Jurkat, Clone E6-1 (cell line): ENCODE measurements at places on chromosomes 2 and 18.

DNA sequence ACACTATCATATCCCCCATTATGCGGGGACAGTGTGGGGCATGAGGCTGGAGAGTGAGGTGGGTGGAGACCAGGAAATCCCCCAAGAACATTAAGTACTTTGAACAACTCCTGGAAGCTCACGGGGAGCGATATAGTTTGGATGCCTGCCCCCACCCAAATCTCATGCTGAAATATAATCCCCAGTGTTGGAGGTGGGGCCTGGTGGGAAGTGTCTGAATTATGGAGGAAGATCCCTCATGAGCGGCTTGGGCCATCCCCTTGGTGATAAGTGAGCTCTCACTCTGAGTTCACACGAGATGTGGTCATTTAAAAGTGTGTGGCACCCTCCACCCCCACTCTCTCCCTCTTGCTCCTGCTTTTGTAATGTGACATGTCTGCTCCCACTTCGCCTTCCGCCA lies 97.1 kb upstream of the TMEM200C start:
- no peak for DNase-seq

DNA sequence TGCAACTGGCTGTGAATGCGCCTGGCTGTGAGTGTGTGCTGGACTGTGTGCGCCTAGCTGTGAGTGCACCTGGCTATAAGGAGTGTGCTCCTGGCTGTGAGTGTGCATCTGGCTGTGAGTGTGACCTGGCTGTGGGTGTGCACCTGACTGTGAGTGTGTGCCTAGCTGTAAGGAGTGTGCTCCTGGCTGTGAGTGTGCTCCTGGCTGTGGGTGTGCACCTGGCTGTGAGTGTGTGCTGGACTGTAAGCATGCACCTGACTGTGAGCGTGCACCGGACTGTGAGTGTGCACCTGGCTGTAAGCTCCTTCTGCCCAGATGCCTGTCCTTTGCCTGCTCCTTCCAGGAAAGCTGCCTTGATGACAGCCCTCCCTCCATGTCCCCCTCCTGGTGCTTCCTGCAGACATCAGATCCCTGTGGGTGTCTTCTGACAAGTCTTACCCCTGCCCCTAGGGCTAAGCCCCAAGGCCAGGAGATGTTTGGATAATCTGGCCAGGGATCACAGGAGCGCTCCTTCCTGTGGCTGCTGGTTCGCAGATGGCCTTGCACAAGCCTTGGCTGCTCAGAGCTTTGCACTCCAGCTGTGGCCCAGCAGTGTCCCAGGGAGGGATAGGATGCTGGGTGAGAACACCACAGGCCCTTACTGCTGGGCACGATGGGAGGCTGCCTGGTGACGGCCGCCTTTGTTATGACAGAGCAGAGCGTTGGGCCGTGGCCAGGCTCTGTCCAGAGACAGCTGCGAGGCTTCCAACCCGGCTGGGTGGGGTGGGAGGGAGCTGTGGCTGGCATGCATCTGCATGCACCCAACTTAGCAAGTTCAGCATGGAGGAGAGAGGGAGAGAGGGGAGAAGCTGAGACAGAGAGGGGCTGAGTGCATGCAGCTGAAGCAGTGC lies 89.9 kb downstream of the GLI2 start:
- no peak for DNase-seq

DNA sequence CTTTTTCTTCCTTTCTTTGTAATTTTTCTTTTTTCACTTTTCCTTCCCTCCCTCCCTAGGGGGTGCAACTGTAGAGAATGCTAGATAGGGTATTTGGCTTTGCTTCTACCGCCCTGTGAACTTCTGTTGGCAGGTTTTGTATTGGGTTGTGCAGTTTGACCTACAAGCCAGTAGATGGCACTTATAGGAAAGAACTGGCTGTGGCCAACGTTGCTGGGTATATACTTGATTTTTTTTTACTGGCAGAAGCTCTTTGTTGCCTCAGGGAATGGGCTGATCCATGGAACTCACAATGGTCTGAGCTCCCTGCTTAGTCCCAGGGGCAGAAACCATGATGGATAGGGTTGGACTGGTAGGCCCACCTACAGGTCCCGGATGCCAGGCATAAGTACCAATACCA lies 1019.5 kb upstream of the LRRTM1 start:
- peak; percentile 6 for DNase-seq

- no peak for DNase-seq
These were observed 126.8 kb downstream of the ZAP70 start for GRCh38 chr2:97840198-97840597.

GRCh38 chr2:216690456-216690852 lies 4.9 kb downstream of the IGFBP5 start:
- no peak for DNase-seq

DNA sequence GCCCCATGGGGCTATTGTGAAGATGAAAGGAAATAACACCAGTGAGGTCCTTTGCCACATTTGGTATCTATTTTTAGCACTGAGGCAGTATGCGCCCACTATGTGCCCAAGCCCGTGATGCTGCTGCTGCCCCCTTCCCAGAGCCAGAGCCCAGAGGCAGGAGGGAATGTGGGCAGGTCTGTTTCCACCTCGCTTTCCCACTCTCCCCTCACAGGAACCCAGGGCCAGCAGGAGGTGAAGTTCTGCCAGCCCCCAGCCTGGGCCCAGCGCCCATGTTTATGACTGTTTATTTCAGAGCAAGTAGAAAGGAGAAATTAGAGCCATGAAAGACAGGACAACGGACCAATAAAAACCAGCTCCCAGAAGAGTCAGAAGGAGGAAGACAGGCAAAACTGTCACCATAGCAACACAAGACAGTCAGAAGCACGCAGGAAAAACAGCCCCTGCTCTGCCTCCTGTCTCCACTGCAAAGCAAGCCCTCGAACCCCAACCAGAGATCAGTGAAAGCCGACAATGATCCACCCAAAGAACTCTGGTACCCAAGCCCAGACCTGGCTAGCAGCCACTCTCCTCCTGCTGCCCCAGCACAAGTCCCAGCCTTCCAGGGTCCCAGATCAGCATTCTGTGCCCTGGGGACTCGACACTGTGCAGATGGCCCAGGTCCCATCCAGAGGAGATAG lies 1.4 kb downstream of the CYRIA start:
- peak; percentile 36 for DNase-seq

GRCh38 chr2:219513787-219514186 lies 495 bp upstream of the ASIC4 start:
- DNase-seq: no peak

- DNase-seq: no peak
These were observed 678.9 kb upstream of the FANCL start for GRCh38 chr2:58920001-58920400.

GRCh38 chr2:236061497-236061896 lies 106.7 kb downstream of the GBX2 start:
- DNase-seq: no peak

GRCh38 chr2:106948540-106948939 lies 62.6 kb upstream of the ST6GAL2 start:
- DNase-seq: no peak

GRCh38 chr2:181456660-181457120 lies 496 bp upstream of the ITGA4 start:
- DNase-seq: peak; percentile 96

DNA sequence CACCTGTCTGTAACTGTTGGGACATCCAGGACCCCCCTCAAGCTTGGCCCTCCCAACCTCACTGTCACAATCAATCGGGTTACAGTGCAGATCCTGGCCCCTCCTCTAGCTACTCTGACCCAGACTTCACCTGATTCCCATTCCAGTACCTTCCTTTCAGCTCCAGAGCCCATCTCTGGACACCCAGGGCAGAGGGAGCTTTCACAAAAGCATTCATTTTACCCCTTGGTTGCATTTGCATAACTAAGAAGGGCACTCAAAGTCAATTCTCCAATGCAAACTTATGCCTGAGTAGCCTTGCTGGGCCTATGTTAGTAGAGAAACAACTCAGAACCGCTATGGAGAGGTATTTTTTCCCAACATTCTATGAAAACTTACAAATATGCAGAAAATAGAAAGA lies 7.4 kb downstream of the ZAP70 start:
- DNase-seq: no peak

GRCh38 chr2:10103179-10103578 lies 19.4 kb upstream of the RRM2 start:
- no peak for DNase-seq

DNA sequence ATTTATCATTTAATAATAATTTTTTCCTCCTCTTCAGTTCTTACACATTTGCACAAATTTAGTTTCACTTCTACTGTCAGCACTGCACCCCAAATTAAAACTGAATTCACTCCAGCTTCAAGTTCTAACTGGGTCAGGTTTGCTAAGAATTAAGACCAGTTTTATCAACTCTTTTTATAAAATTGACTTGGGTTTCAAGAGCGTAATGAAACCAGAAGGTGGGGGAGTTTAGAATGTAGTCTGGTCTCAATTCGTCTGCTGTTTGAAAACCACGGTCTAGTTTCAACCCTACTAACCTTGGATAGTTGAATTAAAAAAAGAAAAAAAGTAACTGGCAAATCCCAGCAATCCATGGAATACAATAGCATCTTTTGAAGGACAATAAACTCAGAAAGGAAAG lies 14.3 kb upstream of the CTLA4 start:
- no peak for DNase-seq

GRCh38 chr2:72011370-72011689 lies 136.3 kb downstream of the CYP26B1 start:
- no peak for DNase-seq

DNA sequence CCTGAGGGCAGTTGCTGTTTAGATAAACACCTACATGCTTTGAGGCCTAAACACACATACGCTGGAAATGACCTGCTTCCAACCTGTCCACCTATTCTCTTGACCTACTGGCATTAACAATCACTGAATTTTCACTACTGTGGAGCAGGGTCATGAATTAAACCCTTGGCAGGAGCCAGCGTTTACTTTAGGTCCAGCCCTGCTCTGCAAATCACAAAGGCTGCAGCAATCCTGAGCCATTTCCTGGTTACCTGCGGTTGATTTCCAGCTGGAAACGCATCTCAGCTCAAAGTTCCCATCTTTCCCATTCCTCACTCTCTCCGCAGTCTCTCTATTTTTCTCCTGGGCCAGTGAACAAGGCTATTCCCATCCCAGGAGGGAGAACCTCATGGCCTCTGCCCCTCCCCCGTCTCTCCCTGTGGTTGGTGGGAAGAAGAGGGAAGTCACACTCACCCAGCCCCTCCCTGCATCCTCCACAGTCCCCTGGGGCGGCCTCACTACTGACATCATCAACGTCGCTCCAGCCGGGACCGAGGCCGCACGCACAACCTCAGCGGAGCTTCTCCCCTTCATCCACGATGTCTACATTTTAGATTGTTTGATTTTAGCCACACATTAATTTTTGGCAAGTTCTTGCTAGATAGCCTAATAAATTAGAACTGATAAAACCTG lies 84.5 kb upstream of the SNTG2 start:
- DNase-seq: no peak

DNA sequence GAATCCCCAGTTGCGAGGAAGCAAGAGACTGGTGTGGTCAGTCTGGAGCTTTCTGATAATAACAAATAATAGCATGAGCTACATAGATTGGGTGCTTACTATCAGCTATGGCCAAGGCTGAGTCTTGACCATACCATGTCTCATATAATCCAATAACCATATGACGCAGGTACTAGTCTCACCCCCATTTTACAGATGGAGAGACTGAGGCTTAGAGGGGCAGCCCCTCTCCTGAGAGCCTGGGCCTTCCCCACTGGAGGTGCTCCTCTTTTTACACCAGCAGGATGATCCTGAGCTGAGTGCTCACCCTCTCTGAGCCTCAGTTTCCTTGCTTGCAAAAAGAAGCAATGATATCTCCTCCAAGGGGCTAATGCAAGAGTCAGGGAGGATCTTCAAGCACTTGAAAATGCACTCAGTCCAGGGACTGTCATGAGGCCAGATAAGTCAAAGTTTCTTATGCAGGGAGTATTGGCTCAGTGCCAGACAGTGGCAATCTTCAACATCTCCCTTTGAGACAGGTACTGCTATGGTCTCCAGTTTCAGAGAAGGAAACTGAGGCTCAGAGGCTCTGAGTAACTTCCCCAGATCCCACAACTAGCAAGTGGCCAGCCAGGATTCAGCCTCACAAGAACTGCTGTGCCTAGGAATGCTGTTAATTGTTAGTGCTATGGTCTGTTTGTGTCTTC lies 149.7 kb downstream of the TFCP2L1 start:
- peak; percentile 17 for DNase-seq

DNA sequence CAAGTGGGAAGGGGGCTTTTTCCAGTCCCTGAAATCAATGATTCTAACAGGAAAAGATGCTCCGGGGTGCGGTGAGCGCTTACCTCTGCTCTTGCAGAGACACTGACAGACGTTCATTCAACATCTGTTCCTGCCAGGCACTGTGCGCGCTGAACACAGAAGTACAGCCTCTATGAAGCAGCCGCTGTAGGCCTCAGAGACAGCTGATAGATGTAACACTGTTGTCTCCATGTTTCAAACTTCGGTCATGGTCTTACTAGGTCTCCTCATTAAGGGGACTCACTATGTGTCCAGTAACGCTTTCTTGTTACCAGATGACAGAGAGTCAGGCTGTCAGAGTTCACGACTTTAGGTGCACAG lies 649 bp upstream of the CLIP4 start:
- DNase-seq: no peak

GRCh38 chr2:5077479-5078089 lies 614.6 kb upstream of the SOX11 start:
- DNase-seq: no peak

DNA sequence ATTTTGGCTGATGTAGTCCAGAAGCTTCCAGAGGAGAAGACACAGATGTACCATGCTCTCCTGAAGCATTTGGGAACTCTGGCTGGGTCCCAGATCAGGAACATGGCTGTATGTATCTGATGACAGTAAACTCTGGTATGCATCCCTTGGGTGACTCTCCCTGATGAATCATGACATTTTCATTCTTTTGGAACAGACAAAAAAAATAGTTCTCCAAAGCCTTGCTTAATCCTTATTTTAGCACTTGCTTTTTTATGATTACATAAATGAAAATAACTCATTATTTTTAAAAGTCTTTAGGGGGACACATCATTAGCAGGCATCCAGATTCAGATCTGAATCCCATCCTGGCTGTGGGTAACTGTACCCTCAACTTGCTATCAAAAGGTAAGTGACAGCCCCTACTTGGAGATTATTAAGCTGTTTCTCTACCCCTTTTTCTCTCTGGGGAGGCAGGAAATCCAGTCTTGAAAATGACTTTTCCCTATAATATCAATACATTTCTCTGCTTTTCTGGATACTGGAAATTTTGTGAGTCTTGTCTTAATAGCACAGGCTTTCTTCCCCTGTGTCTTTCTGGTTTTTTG lies 23.3 kb downstream of the AOX1 start:
- no peak for DNase-seq

GRCh38 chr2:45379399-45380087 lies 231.5 kb downstream of the SRBD1 start:
- DNase-seq: no peak

DNA sequence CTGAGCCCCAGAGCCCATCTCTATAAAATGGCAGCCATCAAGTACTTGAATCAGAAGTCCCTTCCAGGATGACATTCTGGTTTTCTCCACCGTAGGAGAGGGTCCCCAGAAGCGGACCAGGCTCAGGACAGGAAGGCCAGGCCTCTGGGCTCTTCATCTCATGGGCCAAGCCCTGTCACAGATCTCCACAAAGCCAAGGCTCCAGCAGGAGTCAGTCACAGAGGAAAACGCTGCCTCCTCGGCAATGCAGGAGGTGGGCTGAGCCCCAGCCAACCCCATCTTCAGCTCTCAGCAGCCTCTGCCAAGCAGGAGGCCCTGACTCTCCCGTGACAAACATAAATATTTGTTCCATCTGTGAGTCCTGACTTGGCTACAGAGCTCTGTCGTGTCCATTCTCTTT lies 39.4 kb upstream of the GPAT2 start:
- DNase-seq: no peak
